ENCODE measurements at places on chromosomes 4 and X. TPM values are rescaled to one million over a fixed set of nuclear protein-coding genes. Genes with fewer than 3 reads are reported as not detected.

Gene SLC26A1
- total RNA-seq: not detected

Gene INTU
- 22.0 TPM for total RNA-seq

Gene SMR3B
- total RNA-seq: not detected

Gene USP9X
- 92.5 TPM for total RNA-seq

Gene PRRG1
- 8.7 TPM for total RNA-seq

Gene ZFP92
- total RNA-seq: 0.22 TPM

Gene ZGRF1
- 128 TPM for total RNA-seq

Gene ANXA10
- total RNA-seq: not detected

All from neural progenitor cell (in vitro differentiated cells).